ENCODE measurements at places on chromosomes 2 and 18.
A peak's percentile ranks its signal among the peaks of the same experiment; 100 is the strongest.

- DNase-seq, result no peak
Observed at GRCh38 chr2:139645617-139646016, 865.4 kb upstream of the NXPH2 start.

- no peak for DNase-seq
Observed at GRCh38 chr2:121186261-121186660, 98.7 kb downstream of the TFCP2L1 start.

DNA sequence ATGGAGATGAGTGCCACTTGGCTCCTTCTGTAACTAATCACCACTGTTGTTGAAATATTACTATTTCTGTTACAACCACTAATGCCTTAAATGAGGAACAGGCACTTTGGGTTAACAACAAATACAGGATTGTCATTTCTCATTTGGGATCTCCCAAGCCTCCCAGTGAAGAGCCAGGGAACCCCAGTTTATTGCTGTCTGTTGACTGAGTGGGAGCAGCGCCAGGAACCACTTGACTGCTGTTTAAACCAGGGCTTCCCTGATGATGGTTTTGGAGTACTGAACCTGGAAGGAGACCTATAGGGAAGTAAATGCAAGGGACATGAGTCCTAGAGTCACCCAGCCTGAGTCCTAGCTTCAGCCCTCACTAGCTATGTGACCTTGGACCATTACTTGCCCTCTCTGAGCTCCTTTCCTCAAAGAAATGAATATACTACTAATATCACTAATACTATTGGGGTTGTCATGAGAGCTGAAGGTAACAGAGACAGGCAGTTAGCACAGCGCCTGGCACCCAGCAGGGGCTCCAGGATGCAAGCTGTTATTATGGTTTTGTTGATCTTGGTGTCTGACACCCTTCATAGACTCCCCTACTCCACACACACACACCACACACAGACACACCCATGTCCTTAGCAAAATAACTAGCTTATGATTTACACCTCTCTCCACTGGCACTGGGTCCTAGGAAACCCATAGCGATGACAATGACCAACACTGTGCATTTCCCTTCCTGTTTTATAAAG lies 104.2 kb upstream of the FZD7 start:
- no peak for DNase-seq

GRCh38 chr2:47803770-47804169 lies 20.8 kb downstream of the MSH6 start:
- no peak for DNase-seq

- DNase-seq, result no peak
Observed at GRCh38 chr2:101476605-101477208, 1.8 kb upstream of the RFX8 start.

DNA sequence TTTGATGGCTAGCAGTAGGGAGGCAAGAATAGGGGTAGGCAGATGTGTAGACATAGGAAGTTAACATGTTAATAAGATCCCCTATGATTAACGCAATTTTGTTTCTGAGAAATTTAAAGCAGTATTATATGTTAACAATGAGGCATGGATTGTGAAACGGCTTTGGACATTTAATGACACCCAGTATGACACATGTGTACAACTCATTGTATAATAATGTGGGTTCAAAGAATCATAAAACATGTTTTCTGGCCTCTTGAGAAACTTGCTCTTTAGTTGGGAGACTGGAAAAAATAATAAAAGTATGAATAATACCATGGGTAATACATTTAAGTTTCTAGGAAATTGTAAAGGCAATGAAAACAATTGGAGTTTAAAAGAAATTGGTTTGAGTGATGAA lies 332.1 kb upstream of the CDH20 start:
- no peak for DNase-seq

DNA sequence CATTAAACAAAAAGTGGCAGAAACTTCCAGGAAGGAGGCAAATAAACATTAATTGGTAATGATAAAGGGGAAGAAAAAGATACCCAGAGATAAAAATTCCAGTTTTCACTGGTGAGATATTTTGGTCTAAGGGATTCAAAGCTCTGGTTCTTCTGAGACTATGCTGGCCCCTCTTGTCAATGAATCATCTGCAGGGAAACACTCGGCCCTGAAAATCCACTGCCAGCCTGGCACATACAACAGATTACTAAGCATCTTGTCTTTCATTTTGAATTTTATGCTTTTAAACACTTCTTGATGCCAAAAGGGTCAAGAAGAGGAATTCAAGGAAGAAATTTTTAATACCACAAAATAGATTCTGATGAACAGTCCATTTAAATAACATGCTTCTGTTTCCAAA lies 1603.8 kb upstream of the ZEB2 start:
- DNase-seq, result no peak

- no peak for DNase-seq
Observed at GRCh38 chr2:112957511-112957910, 20.3 kb upstream of the IL36G start.

DNA sequence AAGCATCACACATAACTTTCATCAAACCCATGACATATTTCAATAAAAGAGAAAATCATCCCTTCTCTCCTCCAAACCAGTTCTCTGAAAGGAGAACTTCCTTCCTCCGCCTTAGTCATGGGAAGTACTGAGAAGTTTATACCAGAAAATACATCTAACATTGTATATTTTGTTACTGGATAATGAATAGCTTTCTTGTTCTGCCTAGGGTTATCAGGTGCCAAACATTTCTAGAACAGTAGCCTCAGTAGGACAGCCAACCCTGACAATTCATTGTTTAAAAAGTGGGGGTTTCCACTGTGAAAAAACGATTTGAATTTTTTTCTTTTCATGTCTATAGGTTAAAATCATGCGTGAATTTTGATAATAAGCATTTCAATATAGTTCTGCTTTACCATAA lies 16.0 kb upstream of the DAW1 start:
- no peak for DNase-seq

GRCh38 chr2:232170396-232170795 lies 208.2 kb upstream of the ALPP start:
- DNase-seq, result no peak

GRCh38 chr2:153890576-153890975 lies 18.9 kb downstream of the GALNT13 start:
- no peak for DNase-seq

DNA sequence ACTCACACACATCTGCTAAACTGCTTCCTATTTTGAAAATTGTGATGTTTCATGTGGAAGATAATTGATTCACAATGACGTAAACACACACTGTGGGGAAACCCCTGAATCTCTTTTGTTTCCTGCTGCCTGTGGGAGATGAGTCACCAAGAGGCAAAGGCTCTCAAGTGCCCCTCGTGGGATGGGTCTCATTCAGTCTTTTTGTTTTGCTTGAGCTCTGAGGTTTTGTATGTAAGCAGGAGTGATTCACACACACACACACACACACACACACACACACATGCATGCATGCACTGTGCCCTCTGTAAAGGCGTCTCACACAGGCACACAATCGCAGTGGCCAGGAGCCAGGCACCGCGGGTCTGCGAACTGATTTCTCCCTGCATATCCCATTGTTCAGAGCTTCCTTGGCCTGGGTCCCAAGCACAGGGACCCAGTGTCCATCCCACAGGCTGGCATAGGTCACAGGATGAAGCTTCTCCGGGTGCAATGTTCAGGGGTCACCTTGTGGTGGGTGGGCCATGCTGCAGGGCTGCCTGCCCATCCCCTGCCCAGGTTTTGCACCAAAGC lies 12.1 kb upstream of the ARHGEF4 start:
- DNase-seq, result peak; percentile 56

- DNase-seq, result no peak
Observed at GRCh38 chr2:157075924-157076323, 181.6 kb upstream of the GALNT5 start.

DNA sequence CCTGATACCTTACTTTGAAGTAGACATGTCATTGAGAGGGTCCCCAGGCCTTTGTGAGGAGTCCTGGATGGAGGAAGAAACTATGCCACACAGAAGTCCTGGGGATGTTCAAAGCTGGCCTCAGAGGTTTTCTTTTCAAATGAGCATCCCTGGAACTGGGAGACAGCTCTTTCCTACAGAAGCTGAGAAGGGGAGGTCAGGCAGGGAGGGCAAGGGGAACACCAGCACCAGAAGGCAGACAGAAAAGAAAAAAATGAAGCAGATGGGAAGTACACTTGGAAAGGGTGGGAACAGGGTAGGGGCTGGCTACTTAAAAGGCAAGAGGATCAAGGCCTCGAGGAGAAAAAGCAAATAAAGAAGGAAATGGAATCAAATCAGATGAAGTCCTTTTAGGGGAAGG lies 120.0 kb downstream of the FMNL2 start:
- no peak for DNase-seq

- DNase-seq, result no peak
Observed at GRCh38 chr18:26052505-26052904, 37.9 kb downstream of the SS18 start.

- no peak for DNase-seq
Observed at GRCh38 chr2:169716238-169716886, 17.3 kb upstream of the KLHL23 start.

- DNase-seq, result no peak
Observed at GRCh38 chr2:10541081-10541480, 93.0 kb upstream of the ODC1 start.

DNA sequence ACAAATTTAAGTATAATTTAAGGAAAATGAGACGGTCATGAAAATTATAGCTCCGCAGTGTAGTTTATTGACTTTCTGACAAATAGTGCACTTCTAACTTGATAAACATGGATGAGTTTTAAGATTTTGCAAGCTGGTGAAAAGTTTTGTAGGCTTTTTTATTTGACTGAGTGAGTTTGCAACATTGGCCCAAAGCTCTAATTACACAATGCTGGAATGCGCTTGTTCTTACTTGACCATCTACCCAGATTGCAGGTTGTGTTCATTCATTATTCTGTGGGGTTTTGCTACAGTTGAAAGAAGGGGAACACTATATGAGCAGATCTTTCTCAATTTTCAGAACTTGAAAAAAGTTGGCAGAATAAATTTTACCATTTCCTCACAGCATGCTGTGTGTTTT lies 13.5 kb downstream of the SPOPL start:
- DNase-seq, result no peak

DNA sequence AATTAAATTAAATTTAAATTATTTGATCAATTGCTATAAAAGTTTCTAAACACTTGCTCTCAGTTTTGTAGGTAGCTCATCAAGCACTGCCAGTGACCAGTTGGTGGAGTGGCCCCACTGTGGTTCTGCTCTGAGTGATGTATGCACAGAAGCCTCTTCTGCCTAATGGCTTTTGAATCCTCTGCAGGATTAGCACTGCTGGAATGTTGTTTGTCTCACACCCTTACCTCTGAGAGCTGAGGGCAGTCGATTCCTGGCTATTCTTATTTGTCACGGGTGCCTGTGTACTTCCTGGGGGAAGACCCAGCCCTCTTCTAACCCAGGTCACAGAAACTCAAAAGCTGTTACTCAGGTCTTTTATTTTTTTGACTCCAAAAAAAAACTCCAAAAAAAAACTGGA lies 9.5 kb downstream of the CAPN14 start:
- no peak for DNase-seq

GRCh38 chr2:133651861-133652260 lies 83.6 kb upstream of the NCKAP5 start:
- no peak for DNase-seq

- DNase-seq, result no peak
Observed at GRCh38 chr2:193584522-193584938, 1389.8 kb upstream of the TMEFF2 start.

DNA sequence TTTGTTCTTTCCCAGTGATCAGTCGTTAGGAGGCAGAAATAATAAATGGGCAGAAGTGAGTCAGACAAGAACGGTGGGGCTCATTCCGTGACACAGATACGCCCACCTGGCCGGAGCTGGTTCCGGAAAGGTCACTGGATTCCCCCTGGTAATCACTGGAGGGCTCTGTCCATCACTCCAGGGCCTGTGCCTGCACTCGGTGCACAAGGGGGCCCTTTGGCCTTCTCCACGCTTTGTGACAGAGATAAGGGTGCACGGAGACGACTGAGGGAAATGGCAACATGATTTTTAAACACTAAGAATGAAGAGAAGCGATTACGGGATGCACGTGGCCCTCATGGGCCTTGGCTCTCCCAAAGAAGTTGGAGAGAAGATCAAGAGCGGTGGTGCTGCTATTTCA lies 84.4 kb downstream of the PTGR3 start:
- DNase-seq, result no peak

DNA sequence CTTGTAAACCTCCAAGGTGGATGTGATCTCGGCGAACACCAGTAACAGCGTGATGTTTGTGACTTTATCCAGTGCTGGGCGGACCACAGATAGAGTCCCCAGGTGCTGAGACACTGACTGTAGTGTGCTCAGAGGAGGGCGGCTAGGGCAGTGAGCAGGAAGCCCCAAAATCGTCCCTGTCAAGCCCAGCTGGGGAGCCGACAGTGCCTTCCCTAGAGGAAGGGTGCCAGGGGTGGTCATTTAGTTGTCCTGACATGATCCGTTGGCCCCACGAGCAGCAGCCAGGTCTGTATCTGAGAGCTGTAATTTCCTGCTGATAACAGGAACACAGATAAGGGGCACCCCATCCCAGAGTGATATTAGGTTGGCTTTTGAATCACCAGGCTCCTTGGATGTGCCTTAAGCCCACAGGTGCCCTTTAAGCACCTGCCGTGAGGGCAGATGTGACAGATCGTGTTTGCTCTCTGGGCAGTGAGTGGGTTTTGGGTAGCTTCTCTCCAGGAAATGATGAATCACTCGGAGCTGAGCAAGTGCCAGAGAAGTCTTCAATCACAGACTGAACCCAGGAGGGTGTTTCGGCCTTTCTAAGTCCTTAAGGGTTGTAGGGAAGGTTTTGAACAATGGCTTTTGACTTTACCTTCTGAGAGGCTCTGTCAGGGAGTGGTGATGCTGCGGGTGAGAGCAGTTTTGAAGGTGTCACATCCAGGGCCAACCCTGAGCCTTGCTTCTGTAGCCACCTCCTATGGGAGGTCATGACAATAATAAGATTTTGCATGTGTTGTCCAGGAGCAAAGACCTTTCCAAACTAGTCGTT lies 7.7 kb downstream of the LPIN1 start:
- peak; percentile 53 for DNase-seq

GRCh38 chr2:183536290-183536689 lies 412.0 kb downstream of the NUP35 start:
- no peak for DNase-seq

DNA sequence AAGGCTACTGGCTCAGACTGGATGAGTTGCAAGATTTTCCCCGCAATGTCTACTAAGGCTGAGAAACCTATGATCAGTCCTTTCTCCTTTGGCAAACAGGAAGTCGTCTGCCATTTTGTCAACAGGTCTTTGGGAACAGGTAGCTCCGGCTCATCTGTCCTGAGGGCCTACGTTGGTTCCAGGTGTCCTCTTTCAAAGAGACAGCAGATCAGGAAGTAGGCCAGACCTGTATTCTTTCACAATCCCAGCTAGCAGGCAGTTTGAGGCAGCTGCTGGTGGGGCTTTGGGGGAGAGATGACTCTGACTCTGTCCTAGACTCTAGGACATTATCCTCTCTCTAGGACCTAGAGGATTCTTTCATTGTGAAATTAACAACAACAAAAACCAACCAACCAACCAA lies 98.6 kb downstream of the ACTR2 start:
- no peak for DNase-seq

DNA sequence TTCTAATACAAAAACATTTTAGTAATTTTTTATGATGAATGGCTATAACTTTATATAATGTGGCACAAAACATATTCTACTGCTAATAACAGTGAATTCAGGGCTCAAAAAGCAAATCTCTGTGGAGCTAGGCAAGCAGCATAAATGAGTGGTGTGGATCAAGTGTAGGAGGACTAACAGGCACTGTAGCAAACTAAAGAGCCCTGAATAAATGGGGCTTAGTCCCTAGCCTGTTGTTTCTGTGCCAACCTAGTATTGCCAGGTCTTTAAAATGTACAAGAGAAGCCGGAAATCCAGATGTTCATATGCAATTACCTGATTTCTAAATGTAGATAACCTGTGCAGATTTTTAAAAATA lies 18.5 kb downstream of the REL start:
- no peak for DNase-seq

All from stimulated activated CD4-positive, alpha-beta T cell treated with anti-CD3 and anti-CD28 coated beads, Interleukin-12 subunit alpha, Interleukin-12 subunit beta, amount 100 ng/mL, for 4 hours (primary cell).